ENCODE measurements at places on chromosomes 3 and 15. TPM values are rescaled to one million over a fixed set of nuclear protein-coding genes. Genes with fewer than 3 reads are reported as not detected.

DNA sequence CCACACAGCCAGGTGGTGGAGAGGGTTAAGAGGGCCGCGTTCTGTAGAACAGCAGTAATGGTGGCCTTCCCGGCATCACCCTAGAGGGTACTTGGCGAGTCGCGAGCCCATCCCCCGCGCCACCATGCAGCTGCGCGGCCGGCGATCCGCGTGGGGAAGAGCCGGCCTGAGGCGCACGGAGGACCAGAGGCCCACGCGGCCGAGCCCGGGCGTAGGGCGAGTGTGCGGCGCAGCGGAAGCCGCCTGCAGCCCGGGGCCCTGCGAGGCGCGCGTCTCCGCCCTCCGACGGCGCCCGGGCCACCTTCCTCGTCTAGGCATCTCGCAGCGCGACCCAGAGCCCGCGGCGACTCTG, 423 bp downstream of the TKT start:
- DNase-seq: no peak

The TNNC1 gene
- total RNA-seq: 3.5 TPM

GRCh38 chr3:99910752-99911290, 93.2 kb downstream of the CMSS1 start:
- no peak for DNase-seq

The PFN2 gene
- 92.4 TPM for total RNA-seq

DNA sequence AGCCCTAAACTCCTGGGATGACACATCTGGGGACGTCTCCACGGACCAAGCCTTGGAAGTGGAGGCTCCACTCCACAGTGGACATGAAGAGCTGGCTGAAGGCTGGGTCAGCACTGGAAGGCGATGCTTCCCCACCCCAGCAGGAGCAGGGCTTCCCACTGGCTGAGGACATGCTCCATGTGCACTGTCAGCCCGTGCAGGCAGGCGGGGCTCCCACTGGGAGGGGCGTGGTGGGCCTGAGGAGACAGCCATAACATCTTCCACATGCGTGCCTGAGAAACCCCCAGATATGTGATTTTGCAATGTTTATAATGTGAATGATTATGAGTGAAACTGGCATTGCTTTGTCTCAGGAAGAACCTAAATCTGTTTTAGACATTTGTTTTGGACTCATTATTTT, 231.3 kb downstream of the KLF13 start:
- DNase-seq: peak; percentile 75

The MYRIP gene
- 6.7 TPM for total RNA-seq

- DNase-seq: no peak
Measured at GRCh38 chr15:53498996-53499395, 260.5 kb downstream of the WDR72 start.

Measured in posterior vena cava (tissue), 2 donors.